RPMI8226 (cell line): ENCODE measurements at places on chromosomes 4 and X.

DNA sequence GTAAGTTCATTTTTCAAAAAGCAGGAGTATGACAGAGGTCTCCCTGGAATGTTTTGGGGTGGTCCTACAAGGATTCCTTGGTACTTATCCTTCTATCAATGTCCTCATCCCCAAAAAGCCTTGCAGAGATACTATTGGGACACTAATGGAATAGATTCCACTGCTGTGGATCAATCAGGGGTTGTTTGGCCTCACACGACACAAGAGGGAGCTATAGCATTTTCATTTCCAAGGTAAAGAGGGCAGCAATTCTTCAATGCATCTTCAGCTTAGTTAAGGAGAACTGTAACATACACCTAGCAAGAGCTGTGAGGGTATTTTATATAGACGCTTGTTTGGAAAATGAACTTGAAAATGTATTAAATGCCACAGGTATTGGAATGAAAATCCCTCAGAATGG is 50.9 kb downstream of the USP26 start:
- peak; percentile 9 for DNase-seq

DNA sequence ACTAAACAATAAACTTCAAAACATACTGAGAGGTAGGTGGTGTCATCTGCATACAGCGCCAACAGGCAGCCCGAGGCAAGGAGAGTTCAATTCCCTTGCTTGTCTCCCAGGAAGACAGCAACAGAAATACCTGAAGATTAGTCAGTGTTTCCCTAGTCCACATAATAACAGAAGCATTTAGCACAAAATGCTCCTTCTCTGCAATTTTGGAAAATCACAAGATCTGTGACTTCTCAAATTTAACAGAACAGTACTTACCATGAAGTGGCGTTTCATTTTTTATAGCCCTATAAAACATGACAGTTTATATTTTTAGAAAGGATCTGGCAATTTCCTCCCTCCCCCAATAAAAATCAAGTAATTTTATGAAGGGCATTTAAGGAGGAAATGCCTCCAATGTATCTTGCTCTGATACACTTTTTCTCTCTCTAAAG is 67.1 kb upstream of the MYOZ2 start:
- no peak for DNase-seq

DNA sequence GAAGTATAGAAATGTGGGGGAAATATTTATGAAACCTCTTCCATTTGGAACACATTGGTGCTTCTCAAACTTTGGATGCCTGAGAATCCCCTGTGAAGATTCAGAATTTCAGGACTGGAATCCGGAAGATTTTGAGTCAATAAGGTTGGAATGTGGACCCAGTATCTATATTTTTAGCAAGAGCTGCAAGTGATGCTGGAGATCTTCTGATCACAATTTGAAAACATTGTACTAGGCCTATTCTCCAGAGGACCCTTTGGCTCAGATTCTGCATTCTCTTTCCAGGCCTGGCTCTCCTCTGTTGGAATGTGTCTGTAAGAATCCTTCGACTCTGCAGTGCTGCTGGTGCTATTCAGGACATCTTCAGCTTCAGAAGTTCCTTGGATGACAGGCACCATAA is 2.4 kb upstream of the PKD2 start:
- no peak for DNase-seq

DNA sequence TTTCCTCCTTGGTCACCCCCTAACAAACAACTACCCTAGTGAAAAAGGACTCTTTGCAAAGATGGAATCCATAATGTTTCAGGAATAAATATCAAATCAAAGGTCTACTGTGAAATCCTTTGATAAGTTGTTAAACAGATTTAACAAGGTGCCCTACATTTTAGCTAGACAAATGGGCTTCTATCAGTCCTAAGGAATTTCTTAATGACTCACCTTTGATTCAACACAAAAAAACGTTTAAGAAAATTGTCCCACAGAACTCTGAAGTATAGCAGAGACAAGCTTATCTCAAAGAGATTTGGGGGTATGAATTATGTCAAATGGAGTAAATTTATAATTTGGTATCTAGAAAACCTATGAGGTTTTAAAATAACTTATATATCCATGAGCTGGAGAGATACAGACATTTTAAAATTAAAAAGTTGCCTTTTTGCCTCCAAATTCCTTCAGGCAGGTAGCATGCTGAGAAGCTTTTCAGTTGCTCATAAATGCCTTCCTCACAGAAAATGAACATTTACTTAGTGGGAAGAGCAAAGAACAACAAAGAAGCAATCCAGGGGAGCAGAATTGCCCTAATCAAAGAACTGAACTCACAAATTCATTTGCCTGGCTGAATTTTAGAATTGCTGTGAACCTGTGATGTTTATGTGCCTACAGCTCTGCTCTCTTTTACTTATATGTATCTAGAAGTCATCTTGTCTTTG is 649.3 kb downstream of the STPG2 start:
- no peak for DNase-seq

DNA sequence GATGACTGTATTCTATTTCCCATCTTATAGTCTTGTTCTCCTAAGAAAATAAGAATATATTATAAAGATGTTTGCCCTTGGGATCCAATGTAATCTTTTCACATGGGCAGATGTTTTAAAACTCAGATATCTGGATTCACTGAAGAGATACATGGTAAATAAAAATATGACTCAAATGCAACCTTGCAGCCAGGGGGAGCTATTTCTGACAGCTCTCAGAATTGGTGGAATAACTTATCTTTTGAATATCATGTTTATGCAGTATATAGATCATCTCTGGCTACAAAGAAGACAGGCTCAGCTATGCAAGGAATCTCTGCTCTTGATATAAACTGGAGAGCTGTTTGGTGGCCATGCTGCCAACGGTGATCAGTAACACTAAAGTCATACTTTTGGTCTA is 274.7 kb downstream of the GLUD2 start:
- no peak for DNase-seq

GRCh38 chr4:11297627-11298026 is 131.1 kb downstream of the HS3ST1 start:
- no peak for DNase-seq

- DNase-seq: no peak
Measured at GRCh38 chr4:182486881-182487280, 243.7 kb downstream of the TENM3 start.

DNA sequence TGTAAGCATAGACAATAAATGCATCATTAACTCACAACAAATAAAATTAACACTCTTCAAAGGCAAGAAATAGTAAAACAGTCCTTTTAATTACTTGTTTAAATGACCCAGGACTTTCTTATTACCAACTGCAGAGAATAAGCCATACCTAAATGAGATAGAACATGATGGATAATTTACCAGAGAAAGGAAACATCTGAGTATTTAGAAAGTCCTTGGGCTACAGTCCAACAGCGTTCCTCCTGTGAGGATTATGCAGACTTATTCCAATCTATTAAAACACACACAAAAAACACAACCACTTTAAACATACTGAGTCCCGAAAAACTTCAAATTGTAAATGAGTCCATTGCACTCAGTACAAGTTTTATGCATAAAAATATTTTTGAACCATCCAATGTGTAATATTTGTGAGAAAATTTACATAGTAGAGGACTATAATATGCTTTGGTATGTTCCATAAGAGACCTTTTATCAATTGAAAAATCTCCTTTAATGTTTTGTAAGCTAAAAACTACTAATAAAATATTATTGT is 129.2 kb downstream of the NR3C2 start:
- DNase-seq: no peak

DNA sequence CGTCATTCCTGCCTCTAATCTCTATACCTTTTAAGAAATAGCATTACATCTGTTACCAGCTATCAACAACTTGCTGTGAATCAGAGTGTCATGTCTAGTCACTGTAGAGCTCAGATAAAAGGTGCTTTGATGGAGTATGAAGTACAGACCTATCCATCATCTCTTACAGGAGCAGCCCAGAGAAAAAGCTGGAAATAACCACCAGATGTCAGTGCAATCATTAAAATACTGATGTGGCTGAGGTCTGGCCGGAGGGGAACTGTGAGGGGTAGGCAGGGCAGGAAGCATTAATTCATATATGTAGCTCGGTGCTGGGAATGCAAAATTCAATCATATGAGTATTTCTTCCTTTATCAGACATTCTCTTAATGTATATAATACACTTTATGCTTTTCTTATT is 100.6 kb downstream of the AKAP4 start:
- no peak for DNase-seq

GRCh38 chrX:133604801-133605200 is 189.5 kb upstream of the GPC4 start:
- no peak for DNase-seq
